ENCODE measurements at places on chromosomes 4 and X.
A peak's percentile ranks its signal among the peaks of the same experiment; 100 is the strongest.

DNA sequence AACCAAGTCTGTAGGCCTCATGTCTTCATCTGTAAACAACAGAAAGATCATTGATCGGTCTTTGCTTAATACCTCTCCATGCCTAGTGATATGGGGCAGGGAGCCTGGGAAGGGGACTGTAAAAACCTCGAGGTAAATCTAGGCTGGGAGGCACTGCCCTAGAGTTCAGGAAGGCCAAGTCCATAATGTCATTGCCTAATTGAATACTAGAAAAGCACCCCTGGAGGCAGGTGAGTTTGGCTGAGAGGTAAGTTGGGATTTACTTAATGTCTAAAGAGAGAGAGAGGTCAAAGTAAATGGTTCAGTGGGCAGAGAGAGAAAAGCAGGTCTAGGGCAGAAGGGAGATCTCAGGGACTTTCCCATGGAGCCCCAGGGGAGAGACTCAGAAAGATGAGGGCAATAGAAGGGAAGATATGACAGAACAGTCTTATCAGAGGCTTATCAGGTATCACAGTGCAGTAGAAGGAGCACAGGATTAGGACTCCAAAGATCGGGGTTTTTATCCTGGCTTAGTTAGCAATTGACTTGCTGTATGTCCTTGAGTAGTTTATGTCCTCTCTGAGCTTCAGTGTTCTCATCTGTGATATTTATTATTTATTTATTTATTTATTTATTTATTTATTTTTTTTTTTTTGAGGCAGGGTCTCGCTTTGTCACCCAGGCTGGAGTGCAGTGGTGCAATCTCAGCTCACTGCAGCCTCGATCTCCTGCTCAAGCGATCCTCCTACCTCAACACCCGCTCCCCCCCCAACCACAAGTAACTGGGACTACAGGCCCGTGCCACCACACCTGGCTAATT is 85.2 kb downstream of the SLC16A2 start:
- DNase-seq = no peak

DNA sequence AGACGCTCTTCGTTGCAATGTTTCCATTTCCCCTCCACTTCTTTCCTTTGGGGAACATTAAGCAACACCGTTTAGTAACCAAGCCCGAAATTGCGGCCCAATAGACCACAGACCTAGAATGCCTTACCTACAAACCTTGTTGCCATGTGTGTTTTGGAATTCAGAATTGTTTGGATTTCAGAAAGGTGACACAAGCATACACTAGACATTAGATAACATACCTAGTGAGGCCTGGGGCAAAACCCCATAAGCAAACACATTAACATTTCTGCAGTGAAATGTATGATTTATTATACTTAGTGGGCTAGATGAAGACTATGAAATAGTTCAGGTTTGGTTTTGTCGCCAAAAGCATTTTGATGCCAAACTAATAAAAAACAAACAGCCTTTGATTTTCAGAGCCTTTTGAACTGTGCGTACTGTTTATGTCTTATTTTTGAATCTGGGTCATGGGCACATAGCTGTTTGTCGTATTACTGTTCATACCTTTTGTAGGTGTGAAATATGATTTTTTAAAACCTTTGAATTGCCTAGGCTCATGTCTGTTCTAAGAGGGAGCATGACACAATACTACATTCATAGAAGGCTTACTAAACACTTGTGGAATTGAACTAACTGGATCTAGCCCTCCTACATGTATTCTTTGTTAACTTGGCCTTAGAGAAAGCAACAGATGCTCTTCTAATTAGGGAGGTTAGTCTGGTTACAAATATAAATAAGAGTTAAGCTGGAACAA is 88.6 kb upstream of the TMEM164 start:
- no peak for DNase-seq

DNA sequence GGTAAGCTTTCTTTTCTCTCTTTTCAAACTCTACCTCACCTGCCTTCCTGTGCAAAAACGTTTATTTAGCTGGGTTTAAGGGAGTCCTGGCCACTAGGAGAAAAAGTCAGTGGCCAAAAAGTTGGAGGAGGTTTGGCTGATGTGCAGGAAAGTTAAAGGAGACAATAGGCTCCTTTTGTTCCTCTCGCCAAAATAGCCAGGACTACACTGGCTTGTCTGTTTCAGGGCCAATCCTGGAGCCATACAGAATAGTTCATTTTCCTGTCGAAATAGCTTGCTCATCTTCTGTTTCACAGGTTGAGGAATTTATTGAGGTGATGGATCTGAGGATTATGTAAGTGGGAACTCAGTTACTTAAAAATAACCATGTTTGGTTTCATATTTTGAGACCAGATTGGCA is 423 bp downstream of the HEPH start:
- no peak for DNase-seq

GRCh38 chr4:76091052-76091451 is 16.5 kb downstream of the ART3 start:
- DNase-seq = no peak

DNA sequence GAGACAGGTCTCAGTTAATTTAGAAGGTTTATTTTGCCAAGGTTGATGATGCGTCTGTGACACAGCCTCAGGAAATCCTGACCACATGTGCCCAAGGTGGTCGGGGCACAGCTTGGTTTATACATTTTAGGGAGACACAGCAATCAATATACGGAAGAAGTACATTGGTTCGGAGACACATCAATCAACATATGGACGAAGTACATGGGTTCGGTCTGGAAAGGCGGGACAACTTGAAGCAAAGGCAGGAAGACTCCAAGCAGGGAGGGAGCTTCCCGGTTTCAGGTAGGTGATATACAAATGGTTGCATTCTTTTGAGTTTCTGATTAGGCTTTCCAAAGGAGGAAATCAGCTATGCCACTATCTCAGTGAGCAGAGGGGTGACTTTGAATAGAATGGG is 225.2 kb upstream of the ZFP42 start:
- DNase-seq = no peak

- no peak for DNase-seq
Observed at GRCh38 chr4:153332936-153333335, 11.6 kb upstream of the MND1 start.

GRCh38 chr4:159498446-159499115 is 395.7 kb downstream of the RAPGEF2 start:
- DNase-seq = no peak

DNA sequence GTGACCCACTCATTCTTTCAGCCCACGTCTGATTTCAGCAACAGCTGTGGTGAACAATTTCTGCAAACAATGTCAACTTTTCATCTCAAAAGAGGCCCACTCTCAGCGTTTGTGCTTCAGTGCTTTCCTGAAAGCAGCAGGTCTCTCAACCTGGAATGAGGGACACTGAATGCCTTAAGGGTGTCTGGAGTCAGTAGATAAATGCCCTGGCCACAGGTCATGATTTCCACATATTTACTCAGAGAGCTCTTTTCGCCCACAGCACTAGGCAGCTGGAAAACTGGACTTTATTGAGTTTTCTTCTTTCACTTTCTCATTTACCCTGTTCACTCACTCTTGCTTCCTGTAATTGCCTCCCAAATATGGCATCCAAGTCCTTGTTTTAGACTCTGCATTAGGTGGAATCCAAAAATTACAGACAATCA is 52.8 kb downstream of the NPFFR2 start:
- DNase-seq = no peak

- no peak for DNase-seq
Observed at GRCh38 chrX:31717474-31717873, 645.6 kb upstream of the FTHL17 start.

DNA sequence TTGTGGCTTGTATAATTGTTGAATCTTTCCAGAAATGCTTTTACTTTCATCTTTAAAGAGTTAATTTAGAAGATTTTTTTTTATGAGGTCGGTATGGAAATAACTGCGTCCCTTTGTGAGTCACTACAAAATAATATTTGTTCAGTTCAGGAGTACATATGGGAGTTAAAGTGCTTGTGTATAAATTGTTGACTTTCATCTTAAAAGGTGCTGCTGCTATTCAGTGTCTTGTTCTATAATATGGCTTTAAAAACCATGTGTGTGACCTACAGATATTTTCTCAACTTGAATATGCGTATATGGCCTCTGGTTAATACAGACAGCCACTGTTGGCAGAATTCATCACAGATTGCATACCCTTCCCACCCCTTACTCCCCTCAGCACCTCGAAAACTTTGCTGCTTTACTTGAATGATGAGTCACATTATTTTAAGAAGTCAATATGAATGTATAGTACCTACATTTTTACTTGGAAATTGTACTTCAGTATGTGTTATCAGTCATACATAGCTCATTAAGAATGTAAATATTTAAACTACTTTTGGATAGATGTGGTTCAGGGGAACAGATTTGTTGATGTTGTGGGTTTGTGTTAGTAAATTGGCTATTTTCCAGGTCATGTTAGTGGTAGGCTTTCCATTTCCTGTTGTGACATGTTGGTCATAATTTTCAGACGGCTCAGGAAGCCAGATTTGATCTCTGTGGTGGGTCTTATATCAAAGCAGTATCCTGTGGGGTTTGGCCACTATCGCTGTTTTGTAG is 1.5 kb downstream of the CLCN3 start:
- DNase-seq = no peak

GRCh38 chr4:15234116-15234855 is 193.5 kb upstream of the C1QTNF7 start:
- no peak for DNase-seq

GRCh38 chr4:154001193-154001592 is 212.3 kb upstream of the SFRP2 start:
- no peak for DNase-seq

- no peak for DNase-seq
Observed at GRCh38 chr4:17721496-17722355, 59.7 kb downstream of the FAM184B start.

DNA sequence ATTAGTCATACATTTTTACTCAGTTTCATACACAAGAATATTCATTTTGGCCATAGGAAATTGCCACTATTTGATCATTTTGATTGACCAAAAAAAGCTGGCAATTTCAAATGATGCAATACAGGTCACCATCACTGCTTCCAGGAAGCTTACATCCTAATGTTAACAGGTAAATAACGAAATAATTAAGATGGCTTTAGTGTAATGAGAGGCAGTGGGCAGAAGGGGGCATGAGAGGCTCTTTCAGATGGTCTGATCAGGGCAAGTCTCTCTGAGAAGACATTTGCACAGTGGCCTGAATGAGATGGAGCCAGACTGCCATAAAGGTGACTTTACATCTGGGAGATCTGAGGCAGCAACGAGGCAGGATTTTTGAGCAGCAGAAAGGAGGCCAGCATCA is 170.7 kb downstream of the SLIT2 start:
- peak; percentile 57 for DNase-seq

DNA sequence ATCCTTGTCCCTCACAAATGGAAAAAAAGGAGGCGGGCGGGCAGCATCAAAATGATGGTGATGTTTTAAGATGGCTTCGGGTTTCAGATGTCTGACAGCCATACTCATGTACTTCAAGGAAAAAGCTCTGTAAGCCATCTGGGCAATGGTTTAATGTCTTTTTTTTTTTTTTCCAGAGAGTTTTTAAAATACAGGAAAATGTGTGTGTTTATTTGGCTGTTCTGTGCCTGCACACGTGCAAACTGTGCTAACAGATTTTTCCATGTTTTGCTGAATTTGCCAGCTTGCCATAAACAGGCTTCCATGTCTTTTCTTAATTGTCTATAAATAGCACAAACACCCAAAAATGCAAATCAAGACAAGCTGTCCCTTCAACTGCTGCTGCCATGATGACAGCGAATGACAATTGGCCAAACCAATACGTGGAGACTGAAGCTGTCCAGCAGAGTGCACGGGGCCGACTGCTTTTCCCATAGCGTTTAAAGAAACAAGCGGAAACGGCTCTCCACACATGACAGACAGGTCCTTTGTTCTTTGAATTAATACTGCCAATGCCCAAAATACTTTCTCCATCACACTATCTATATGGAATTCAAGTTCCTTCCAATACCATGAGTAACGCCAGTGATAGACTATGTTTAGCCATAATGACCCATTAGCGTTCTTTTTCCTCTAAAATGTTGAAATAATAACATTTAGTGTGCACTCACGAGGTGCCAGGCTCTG is 35.7 kb downstream of the AFAP1 start:
- no peak for DNase-seq

GRCh38 chrX:123206176-123206575 is 22.1 kb downstream of the GRIA3 start:
- no peak for DNase-seq

- no peak for DNase-seq
Observed at GRCh38 chr4:116480546-116480945, 604.8 kb downstream of the TRAM1L1 start.

- DNase-seq = no peak
Observed at GRCh38 chr4:168693750-168694490, 197.1 kb downstream of the PALLD start.

DNA sequence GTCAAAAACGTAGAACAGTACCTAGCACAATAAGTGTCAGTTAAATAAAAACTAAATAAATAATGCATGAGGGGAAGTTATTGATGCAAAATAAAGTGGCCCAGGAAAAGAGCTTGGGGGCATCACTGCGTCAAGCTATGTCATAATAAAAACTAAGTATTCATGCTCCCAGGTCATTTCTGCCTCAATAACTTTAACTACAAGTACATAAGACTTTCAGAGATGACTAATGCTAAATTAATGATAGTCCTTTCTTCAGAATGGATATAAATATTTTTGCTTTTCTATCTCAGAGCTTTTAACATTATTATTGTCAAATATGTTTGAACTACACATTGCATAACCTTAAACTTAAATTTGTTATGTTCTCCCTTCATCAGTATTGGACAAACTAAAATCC is 92.2 kb upstream of the MAGEB10 start:
- DNase-seq = no peak

GRCh38 chrX:68185161-68185560 is 248.1 kb downstream of the OPHN1 start:
- DNase-seq = no peak

DNA sequence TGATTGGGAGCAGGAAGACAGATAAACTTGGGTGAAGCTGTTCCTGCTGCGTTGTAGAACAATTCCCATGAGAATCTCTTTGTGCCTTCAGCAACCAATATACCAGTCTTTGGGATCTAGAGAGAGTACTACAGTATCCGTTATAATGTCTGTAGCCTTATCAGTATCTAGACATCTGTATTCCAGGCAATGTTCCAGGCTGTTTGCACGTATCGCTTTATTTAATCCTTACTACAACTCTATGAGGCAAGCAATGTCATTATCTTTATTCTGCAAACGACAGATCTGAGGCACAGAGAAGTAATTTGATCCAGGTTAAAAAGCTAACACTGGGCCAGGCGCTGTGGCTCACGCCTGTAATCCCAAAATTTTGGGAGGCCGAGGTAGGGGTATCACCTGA is 251.6 kb downstream of the ARHGAP24 start:
- no peak for DNase-seq

GRCh38 chr4:617644-618641 is 7.4 kb upstream of the PDE6B start:
- peak; percentile 15 for DNase-seq

GRCh38 chr4:27016551-27016950 is 155.9 kb downstream of the STIM2 start:
- DNase-seq = no peak

Data from LNCaP clone FGC (cell line).